ENCODE measurements at places on chromosomes 7 and 10.

DNA sequence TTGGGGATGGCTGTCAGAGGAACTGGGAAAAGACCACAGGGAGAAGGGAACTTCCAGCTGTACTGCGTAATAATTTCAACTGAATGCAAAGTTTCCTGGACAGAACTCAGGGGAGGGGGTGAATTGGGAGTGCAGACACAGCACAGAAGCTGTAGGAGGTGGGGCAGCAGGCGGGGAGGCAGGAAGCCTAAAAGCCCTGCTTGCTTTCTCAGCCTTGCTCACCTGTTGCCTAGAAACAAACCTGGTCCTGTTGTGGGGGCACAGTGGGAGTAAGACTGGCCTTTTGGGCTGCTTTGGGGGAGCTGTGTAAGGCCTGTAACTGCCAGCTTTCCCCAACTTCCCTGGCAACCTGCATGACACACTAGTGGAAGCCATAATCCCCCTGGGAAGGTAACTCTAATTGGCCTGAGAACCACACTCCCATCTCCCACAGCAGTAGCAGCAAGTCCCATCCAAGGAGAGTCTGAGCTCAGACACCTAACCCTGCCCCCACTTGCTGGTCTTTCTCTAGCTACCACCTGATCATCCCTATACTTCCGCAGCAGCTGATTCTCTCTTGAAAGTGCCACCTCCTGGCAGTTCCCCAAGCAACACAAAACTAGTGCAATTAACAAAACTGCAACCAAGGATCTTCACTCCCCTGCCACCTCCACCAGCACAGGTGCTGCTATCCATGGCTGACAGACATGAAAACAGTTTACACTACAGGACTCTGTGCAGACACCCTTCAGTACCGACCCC is 1239.3 kb downstream of the SORCS1 start:
- DNase-seq = no peak

DNA sequence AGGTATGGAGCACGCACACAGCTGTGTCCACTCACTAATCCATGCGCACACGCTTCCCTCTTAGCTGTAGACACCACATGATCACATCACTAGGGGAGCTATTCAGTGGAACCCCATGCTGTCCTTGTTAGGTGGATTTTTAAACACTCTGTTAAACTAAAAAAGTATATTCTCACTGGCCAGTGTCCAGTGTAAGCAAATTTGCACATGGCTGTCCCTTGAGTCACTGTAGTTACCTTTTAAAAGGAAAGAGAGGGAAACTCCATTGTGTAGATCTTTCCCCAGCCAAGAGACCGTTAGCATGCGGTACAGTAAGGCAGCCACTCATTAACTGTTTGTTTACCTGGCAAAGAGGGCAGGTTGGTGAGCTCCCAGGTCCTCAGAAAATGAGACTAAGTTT is 81.6 kb upstream of the INSYN2A start:
- no peak for DNase-seq

GRCh38 chr7:132109769-132110168 is 466.5 kb downstream of the PLXNA4 start:
- DNase-seq = no peak

DNA sequence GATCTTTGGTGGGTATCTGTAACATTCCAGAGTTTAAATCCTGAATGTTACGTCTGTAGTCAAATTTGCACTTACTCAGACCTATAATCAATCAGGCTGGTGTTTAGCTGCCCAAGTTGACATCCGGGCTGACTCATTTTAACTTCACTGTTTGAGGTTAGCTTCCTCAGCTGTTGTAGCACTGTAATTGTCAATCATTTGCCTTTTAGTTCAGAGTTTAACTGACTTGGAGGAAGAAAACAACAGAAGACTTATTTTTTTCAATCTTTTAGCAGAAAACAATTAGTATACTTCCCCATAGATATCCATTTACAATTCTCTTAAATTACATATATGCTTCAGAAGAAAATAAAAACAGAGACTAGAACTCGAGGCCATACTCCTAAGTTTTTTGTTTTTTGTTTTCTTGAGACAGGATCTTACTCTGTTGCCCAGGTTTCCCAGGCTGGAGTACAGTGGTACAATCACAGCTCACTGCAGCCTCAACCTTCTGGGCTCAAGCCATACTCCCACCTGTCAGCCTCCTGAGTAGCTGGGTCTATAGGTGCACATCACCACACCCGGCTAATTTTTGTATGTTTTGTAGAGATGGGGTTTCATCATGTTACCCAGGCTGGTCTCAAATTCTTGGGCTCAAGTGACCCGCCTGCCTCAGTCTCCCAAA is 38.5 kb upstream of the LRRC17 start:
- no peak for DNase-seq

DNA sequence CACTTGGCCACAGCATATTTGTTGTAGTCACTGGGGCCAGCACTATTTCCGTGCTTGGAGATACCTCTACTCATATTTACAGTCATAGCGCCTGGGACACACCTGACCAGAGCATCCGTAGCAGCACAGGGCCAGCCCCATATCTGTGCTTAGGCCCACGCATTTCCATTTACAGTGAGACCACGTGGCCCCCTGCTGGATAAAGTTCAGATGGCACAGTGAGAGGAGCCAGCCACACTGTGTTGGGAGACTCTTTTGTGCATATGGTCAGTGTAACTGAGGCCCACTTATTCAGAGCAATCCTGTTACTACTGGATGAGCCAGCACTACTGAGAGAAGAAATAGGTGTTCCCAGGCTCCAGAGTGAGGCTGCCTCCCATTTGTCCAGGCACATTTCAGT is 455.3 kb downstream of the REEP3 start:
- DNase-seq = no peak

DNA sequence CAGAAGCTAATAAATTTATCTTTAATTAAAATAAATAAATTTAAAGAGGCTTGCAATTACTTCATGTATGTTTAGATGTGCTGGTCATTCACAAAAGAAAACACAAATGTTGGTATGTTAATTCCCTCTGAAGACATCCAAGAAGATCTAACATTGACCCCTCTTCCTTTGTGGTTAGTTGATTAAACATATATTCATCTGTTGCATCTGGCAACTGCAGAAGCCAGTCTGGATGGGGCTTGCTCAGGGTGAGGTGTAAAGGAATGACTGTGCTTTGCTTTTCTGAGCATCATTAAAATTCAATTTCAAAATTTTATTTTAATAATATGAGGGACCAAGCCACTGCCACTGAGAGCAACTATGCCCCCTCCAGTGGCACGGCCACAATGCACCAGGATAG is 36.4 kb upstream of the FERD3L start:
- DNase-seq = no peak

- DNase-seq = peak; percentile 69
These were observed 227.2 kb upstream of the KLF14 start for GRCh38 chr7:130961128-130961601.

- no peak for DNase-seq
These were observed 88.5 kb downstream of the CCNY start for GRCh38 chr10:35424680-35425285.

DNA sequence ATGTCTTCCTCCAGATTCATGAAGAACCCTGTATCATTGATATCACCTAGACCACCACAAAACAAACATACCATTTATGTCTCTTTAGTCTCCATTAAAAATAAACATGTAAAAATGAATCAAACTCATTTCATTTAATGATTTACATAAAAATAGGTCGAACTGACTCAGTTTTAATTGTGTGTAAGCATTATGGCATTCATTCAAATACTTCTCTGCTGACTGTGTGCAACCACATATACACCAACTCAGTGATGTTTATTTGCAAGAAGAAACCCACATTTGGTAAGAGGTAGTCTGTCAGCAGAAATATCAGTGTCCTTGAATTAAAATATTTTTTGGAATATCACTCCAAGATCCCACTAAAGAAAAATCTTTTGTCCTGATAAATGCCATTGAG is 30.5 kb downstream of the ABCB1 start:
- no peak for DNase-seq

GRCh38 chr7:114051871-114052331 is 133.1 kb upstream of the PPP1R3A start:
- no peak for DNase-seq

- DNase-seq = no peak
These were observed 32.5 kb downstream of the MTERF1 start for GRCh38 chr7:91847876-91848588.

DNA sequence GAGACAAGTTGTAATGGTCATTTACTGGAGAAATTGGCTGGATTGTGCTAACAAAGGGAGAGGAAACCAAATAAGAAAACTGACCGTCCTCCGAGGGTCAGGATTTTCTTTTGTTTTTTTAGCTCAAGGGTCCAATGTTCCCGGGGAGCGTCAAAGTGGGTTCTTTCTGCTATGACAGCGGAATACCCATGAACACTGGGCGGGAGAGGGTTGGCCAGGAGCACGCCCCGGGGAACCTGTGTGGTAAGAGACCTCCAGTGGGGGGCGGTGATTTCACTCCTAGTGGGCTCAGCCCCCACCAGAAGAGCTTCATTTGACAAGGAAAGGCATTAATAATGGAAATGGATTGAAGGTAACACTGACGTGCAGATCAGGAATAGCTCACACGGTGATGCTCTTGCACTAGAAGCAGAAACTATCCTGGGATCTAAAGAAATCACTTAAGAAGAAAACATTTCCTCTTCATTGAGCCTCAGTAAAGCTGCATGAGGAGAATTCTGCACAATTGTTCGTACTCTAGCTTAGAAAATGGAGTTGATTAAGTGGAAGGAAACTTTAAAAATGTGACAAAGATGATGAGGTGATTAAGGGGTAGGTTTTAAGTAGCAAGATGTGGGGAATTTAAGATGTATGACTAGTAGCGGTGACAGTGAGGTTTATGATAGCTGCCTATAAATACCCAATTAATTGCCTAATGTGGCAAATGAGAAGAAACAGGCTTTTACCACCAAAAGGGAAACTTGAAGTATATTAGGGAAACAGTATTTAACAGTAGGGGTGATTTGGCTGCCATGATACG is 627.2 kb downstream of the SUGCT start:
- DNase-seq = no peak

- DNase-seq = no peak
These were observed 273.4 kb downstream of the PRPF18 start for GRCh38 chr10:13859979-13860654.

DNA sequence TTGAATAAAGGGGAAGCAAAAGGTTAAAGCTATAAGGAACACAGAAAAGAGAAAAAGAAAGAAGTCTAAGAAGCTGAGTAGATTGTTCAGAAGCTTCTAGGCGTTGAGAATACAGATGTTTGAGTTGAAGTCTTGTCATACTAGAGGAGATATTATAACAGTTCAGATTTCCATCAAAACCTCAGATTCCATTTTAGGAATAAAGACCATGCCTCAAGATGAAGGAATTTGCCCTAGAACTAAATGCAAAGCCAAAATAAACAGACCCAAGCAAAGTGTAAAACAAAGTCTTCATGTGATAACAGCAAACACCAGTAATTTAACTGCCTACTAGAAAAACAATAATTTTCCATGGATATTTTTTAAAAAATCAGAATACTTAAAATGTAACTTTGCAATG is 476.5 kb upstream of the POT1 start:
- no peak for DNase-seq

DNA sequence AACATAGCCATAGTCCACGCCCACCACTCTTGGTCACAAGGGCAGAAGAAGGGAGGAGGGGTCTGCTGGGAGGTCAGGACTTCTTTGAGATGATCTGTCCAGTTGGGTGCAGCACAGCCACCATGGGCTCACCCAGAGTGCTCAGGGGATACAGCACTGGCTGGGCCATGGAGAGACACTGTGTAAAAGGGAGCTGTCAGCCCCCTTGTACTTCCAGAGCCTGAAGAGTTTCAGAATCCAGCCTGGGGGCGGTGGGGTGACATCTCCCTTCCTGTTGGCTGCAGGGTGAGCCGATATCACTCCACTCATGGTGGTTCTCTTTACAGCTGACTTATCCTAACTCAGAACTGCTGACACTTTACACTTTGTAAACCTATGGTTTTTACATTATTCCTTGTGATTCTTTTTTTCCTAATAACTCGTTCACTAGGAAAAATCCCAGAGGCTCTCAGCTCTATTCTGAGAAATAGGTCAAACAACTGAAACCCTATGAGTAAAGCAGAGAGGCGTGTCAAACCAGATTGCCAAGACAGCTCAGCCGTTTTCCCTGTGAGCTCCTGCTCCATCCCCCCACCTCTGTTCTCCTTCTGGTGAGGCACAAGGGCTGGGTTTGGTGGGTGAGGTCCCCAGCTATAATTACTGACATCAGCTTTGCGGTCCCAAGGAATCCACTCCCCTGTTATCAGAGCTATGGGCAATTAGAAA is 3.2 kb upstream of the MRPS24 start:
- DNase-seq = no peak

DNA sequence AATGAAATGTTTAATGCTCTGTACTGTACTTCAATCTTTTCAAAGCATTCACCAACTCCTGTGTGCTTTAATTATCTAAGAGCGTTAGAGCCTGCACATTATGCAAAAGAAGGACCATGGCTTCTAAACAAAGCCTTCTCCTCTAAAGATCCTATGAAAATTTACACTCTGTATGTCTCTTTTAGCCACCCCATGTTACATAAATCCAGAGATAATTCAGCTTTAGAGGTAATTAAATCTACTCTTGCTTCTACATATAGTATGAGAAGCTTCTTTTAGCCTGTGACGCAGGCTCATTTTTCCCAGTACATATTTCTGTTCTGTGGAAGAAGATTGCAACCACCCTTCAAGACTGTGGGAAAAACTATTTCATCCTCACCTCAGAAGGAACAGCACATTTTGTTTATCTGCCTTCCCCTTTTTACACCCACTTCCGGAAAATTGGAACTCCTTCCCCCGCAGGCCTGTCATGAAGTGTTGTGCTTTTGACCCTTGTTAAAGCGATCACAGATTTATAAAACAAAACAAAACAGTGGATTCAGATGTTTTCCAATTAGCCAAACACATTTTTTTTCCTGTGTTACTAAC is 8.1 kb upstream of the TAS2R16 start:
- DNase-seq = no peak

DNA sequence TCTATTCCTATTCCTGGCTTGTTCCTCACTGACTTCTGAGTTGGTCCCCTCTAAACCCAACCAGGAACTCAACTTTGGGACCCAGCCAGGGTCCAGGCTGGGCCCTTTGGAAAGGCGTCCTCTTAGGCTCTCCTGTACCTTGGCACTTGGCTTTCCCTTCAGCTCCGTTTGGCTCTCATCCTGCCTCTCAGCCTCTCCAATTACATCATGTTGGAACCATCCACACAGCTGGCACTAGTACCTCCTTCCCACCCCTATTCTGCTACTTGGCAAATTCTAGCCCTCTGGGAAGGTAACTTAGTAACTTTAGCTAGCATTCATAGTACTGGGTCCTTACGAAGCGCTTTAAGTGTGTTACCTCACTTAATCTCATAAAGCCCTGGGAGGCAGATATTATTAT is 205.3 kb upstream of the HABP2 start:
- no peak for DNase-seq

- DNase-seq = no peak
These were observed 7.3 kb downstream of the ZMIZ2 start for GRCh38 chr7:44755698-44756627.
